NCI-H1105 treated with DMSO at 0.1 percent for 48 hours (cell line): ENCODE measurements at places on chromosomes 7 and 10.
A peak's percentile ranks its signal among the peaks of the same experiment; 100 is the strongest.

DNA sequence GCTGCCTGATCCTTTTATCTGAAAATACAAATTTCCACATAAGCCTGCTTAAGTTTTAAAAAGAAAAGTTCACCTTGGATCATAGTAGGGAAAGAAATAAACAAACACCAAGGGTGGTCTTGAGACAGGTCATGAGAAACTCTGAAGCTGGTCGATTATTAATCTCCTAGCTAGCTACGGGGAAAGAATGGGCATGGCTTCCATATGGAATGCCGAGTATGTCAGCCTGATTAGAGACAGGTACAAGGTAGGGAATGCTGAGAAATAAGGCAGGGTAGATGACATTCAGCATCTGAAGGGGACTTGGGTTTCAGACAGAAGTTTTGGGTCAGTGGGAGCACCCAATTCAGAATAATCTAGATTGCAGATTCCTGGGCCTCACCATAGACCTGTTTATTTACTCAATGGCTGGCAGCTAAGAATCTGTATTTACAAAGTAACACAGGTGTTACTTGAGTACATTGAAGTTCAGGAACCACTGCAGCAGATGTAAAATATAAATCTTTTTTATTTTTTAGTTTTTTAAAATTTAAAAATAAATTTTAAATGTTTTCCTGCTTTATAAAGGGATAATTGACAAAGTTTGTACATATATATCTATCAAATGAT is 49.0 kb downstream of the SCIN start:
- no peak for DNase-seq

DNA sequence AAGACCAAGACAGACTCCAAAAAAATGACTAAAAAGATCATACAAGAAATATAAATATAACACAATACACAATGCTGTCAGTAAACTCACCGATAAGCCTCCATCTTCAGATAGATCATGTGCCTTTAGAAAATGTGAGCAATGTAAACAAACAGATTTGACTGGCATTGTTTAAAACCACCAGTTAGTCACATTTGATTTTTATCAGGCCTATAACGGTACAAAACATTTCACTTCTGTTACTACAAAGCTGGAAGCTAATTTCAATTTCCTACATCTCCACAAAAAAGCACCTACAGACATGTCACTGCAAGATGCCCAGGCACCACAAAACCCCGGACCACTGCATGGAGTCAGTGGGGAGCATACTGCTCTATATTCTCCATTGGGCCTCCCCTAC is 18.9 kb downstream of the SGMS1 start:
- peak; percentile 46 for DNase-seq

- DNase-seq = no peak
Observed at GRCh38 chr10:71437537-71438092, 40.9 kb downstream of the CDH23 start.

GRCh38 chr7:1361016-1361755 is 98.1 kb downstream of the MICALL2 start:
- DNase-seq = no peak

DNA sequence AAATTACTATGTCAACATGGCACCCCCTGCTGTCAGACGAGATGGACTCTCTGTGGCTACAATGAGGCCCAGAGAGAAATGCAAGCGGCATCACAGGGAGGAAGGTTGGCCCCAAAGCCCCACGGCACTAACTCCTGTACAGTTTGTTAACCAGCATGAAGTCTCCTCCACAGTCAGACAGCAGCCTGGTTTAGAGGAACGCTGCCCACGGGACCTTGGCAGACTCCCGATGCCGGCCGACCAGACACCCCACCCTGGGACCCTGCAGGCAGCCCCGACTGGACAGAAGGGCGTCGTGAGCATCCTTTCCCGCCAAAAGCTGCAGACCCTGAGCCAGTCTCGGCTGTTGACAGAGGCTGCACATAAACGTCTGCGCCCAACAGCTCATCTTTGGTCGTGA is 158.8 kb downstream of the DIP2C start:
- no peak for DNase-seq

DNA sequence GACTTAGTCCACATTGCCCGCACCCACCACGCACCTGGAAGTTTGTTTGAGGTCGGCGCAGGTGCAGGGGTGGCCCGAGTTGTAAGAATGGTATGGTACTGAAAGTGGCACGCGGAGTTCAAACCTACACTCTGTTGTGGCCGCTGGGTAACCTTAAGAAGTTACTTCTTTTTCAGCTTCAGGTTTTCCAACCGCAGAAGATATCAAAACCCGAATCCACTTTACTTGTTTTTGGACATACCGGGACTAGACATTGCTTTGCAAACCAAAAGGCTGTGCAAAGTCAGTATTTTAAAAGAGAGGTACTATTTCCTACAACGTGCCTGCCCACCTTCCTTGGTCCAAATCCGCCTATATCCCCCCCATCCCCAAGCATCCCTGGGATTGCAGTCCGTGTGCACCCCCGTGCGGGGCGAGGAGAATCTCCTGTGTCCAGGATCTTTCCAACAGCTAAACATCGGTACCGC is 1.0 kb downstream of the IGFBP3 start:
- DNase-seq = peak; percentile 45

GRCh38 chr7:49295146-49295545 is 370.8 kb downstream of the CDC14C start:
- no peak for DNase-seq

DNA sequence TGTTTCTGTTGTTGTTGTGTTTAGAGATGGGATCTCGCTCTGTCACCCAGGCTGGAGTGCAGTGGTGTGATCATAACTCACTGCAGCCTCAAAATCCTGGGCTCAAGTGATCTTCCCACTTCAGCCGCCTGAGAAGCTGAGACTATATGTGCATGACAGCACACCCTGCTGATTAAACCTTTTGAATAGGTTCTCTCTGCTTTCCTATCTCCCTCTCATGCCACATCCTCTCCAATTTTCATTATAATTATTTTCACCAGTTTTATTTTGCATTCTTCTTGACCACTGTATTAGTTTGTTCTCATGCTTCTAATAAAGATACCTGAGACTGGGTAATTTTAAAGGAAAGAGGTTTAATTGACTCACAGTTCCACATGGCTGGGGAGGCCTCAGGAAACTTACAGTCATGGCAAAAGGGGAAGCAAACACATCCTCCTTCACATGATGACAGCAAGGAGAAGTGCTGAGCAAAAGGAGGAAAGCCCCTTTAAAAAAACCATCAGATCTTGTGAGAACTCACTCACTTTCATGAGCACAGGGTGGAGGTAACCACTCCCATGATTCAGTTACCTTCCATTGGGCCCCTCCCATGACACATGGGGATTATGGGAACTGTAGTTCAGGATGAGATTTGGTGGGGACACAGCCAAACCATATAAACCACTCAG is 12.9 kb downstream of the AGK start:
- no peak for DNase-seq

DNA sequence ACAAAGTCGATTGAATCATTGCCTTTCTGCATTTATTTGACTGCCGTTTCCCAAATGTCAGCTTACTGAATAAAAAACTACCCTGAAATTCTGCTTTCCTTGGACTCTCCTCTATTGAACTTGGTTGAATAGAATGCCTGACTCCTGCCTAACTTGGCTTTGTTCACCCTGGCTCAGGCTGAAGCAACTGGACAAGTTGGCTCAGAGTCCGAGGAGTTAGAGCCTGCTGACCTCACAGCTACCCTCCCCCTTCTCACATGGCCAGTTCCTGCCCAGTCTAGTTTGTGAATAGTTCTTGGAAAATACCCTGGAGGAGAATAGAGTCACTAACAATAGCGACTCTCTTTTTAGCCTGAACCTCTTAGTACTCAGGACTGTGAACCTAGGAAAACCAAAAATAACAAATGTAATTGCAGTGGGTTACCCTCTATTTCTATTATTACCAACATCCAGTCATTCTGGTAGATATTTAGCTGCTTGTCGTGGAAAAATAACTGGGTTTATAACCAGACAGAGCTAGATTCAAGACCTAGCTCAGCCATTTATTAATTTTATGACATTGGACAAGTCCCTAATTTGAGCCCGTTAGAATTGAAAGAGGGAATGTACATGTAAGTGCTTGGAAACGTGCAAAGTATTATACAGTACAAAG is 17.3 kb upstream of the NRBF2 start:
- no peak for DNase-seq

DNA sequence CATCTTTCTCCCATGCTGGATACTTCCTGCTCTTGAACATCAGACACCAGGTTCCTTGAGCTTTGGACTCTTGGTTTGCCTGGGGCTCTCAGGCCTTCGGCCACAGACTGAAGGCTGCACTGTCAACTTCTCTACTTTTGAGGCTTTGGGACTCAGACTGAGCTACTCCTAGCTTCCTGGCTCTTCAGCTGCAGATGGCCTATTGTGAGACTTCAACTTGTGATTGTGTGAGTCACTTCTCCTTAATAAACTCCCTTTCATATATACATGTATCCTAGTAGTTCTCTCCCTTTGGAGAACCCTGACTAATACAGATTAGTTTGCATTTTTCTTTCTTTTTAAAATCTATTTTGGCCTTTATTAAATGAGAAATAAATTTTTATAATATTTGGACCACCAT is 276.2 kb upstream of the SEMA3C start:
- no peak for DNase-seq

DNA sequence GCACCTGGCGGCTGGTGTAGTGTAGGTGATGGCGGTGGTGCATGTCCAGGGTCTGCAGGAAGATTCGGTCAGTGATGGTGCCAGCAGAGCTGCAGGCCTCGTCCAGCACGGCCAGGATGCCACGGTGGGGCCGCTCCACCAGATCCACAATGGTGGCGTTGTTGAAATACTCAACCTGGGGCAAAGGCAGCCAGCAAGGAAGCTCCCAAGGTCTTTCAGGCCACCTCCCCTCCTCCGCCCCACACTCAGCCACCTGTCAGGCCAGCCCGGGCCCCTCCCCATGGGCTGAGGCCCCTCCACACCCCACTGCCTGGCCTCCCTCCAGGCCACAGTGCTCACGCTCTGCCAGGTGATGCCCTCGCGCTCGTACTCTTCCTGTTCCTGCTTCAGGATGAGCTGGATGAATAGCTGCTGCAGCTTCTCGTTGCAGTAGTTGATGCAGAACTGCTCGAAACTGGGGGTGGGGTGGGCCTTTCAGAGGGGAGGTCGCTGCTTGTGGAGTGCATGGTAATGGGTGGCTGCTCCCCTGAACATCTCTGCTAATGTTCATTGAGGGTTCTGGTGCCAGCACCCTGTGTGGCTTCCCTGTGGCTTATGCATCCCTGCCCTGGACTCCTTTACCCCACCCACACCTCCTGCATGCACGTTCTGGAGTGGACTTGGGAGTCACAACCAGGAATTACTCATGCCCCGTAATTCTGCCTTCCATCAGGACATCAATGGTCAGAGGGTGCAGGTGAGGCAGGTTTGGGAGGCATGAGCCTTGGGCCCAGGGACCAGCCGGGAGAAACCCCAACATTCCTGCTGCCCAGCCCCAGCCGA is 8.9 kb downstream of the MYO1G start:
- no peak for DNase-seq

GRCh38 chr10:1402816-1403507 is 334.4 kb downstream of the ADARB2 start:
- DNase-seq = no peak

- DNase-seq = no peak
Observed at GRCh38 chr7:25521236-25521635, 292.9 kb upstream of the NPVF start.

GRCh38 chr7:137304165-137304564 is 39.4 kb downstream of the PTN start:
- no peak for DNase-seq

GRCh38 chr7:19572566-19572965 is 136.3 kb downstream of the POLR1F start:
- no peak for DNase-seq

DNA sequence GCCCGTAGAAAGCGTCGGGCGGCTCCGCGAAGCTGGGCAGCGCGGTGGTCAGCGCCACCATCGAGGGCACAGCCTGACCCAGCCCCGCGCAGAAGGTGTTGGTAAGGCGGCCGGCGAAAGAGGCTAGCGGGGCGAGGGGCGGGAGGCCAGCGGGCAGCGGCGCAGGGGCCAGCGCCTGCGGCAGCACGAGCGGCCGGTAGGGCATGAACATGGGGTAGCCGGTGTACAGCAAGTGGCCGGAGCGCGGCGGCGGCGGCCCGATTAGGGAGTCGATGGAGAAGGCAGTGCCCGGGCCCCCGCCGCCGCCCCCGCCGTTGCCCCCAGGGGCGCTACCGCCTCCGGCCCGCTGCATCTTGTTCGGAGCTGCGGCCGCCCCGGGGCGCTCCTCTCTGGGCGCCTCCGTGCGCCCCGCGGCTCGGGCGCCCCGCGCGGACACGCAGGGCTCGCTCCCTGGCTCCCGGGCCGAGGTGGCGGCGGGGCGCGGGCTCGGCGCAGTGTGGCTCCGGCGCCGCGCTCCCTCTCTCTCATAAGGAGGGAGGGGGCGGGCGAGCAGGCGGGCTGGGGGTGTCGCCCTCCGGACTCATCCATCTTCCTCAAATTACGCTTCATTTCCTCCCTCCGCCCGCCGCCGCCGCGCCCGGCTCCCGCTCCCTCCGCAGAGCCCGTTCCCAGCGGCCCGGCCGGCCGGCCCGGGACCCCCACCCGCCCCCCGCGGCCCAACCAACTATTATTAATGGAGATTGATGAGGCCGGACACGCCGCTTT is at the start of gene GBX1:
Gene GBX1 (minus strand): TSS at position 498 of the 765 bp plus-strand sequence. CDS start 146 bp downstream, at position 352.
- DNase-seq = no peak

GRCh38 chr10:29245476-29245875 is 43.4 kb upstream of the LYZL1 start:
- DNase-seq = no peak

DNA sequence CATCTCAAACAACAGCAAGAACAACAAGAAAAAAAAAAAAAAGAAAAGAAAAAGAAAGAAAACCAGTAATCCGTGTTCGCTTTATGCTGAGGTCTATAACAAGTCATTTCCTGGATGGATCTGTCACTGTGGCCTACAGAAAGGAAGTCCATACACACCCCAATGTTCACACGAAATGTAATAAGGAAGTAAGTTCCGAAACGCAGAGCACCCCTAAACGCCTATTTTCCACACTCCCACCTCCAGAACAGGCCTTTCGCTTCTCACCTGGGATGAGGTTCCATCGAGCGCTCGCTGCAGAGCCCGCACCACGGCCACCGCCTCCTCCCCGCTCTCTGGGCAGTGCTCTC is 735 bp downstream of the ZNF394 start:
- no peak for DNase-seq

DNA sequence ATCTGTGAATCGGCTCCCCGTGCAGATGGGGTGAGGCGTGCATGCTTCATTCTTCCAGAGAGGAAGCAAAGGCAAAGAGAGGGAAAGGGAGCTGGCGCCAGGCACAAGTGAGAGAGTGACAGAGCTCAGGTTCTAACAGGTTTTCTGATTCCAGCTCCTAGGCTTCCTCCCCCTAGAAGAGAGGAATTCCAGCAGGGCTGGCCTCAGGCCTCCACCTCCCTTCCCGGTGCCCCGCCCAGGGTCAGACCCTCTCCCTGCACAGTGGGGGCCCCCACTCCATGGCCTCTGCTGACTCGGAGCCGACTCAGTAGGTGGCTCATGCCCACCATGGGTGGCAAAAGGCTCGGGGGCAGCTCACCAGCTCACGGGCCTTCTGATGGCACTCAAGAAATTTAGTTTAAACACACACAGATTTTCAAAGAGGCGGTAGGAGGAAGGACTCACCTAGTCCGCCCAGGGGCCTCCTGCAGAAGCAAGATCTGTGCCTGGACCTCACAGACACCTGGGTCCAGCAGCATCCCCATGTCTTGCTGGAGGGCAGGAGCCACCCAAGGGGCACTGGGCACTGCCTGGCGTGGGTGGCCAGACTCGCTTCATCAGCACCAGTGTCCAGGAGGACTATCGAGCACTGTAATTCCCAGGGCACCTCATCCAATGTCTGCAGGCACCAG is 183.5 kb downstream of the MAD1L1 start:
- no peak for DNase-seq

GRCh38 chr7:117666031-117666430 is 186.2 kb downstream of the CFTR start:
- DNase-seq = no peak
